ENCODE measurements at places on chromosomes 3 and 15.

- no peak for DNase-seq
Measured at GRCh38 chr15:50879016-50879617, 29.4 kb upstream of the AP4E1 start.

GRCh38 chr3:145383416-145383815 is 777.6 kb downstream of the PLOD2 start:
- no peak for DNase-seq

GRCh38 chr15:80489030-80489594 is 84.9 kb downstream of the ARNT2 start:
- DNase-seq = peak; percentile 92

DNA sequence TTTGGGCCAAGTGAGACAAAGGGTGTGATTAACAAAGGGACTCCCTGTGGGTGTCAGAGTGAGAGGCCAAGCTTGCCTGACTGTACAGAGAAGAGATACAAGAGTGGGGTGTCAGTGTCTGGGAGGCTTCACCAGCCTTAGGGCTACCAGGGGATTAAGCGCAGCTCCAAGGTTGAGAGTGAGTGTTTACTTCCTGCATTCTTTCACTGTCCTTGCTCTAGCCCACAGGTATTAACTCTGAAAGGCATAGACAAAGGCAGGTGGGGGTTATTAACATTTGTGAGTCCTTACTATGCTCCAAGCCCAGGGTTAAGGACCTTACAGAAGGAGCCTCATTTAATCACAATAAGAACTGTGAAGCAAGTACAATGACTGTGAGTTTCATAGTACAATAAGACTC is 107.6 kb downstream of the IL20RB start:
- no peak for DNase-seq

- no peak for DNase-seq
Measured at GRCh38 chr15:35243758-35244157, 158.7 kb upstream of the NANOGP8 start.

GRCh38 chr3:10981961-10982360 is 10.6 kb upstream of the SLC6A1 start:
- no peak for DNase-seq

GRCh38 chr3:67897351-67898336 is 243.2 kb upstream of the SUCLG2 start:
- DNase-seq = no peak

DNA sequence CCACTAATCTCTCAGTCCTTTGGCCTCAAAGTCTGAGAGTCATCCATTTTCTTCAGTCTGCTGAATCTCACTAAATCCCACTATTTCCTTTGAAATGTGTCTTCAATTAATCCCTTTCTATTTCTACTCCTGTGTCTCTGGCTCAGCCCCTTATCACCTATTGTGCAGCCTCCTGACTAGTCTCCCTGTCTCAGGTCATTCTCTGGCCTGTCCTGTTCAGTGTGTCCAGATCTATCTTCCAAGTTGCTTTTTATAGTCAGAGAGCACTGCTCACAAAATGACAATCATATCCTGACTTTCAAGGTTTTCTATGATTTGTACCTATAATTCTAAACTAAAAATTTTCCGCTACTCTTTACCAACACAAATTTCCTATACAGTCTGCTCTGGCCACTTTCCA is 7.6 kb downstream of the ROPN1 start:
- DNase-seq = no peak

GRCh38 chr3:1131166-1131565 is 38.3 kb downstream of the CNTN6 start:
- no peak for DNase-seq

GRCh38 chr3:46935989-46936558 is 40.5 kb downstream of the CCDC12 start:
- DNase-seq = no peak

- DNase-seq = peak; percentile 48
Measured at GRCh38 chr3:113436809-113437208, 4.5 kb downstream of the CFAP44 start.

DNA sequence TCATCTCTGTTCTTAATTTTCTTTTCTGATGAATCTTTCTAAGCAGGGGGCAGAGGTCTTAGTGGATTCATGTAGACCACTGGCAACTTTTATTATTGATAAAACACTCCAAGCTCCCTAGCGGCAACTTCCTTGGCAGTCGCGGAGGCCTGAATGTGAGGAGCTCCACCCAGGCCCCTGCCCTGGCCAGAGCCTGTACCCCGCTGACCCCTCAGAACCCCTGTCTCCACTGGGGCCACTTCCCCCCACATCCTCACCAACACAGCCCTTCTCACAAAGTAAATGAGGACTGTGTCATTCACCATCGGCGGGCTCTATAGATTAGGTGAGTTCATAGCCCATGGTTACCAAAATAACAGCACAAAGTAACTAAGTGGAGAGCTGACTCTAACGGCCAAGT is 111.6 kb downstream of the TPRA1 start:
- no peak for DNase-seq

DNA sequence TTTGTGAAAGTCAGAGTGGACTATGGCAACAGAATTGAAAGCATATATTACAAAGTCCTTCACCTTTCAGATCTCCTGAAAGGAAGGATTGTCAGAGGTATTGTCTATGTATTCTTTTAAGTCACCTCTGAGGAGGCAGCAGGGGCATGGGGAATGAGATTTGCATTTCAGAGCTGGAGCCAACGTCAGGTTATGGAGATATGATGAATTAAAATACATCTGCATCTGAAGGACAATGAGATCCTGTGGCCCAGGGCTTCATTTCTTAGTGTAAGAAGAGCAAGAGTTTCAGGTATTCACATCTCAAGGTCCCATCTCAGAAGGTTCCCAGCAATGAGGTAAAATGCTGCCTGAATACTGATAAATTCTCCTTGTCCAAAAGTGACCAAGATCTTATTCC is 695.8 kb downstream of the TUSC7 start:
- no peak for DNase-seq

GRCh38 chr15:83927704-83928391 is 273.9 kb downstream of the ADAMTSL3 start:
- DNase-seq = no peak

DNA sequence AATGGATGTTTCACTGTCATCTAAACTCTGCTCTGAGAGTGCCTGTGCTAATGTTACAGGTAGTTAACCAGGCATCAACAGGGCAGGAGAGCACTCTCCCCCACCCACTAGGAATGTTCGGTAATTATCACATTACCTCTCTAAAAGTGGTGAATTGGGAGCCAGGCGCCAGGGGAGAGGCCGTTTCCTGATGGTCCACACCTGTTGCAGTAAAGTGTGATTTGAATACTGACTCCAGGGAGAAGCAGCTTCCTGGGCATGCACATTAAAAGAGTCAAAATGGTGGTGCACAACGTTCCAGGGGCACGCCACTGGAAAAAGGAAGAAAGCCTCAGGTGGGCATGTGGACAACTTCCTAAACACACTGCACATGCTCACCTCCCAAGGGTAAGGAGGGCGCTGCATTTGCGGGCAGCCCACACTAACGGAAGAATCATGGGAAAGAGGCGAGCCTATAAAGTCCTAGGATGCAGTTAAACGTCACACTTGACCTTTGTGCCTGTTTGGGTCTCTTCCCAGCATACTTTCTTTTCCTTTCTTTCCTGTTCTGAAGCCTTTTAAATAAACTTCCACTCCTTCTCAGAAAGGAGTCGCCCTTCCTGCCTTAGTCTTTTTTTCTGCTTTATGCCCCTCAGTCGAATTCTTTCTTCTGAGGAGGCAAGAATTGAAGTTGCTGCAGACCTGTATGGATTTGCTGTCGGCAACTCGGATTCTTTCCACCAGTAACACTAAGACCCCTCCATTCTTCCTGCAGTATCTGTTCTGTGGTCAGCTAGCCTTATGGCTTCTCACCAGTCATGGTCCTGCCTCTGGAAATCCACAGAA is 28.9 kb upstream of the GPD1L start:
- DNase-seq = no peak

DNA sequence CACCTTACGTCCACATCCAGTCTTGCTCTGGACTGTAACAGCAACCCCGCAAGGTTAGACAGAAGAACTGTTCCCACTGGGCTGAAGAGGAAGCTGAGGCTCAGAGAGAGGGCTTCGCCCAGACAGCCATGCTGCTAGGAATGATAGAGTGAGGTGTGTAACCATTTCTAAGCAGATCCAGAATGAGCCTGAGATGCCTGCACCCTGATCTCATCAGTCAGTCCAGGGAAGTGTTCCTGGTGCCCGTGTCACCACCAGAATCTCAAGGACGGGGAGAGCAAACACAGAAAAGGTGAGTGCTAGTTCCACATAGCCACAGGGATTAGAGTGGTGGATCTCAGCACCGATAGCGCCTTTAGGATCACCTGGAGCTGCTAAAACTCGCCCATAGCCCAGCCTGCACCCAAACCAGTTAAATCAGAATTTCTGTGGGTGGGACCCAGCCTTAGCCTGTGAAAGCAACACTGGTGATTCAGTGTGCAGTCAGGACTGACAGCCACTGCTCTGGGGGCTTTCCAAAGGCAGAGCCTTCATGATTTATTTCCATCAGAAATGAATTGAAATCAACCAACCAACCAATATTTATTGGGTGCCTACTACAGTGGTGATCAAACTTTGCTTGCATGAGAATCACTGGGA is 12.3 kb downstream of the ISLR start:
- no peak for DNase-seq

GRCh38 chr3:184290331-184290730 is 8.7 kb upstream of the PSMD2 start:
- no peak for DNase-seq

DNA sequence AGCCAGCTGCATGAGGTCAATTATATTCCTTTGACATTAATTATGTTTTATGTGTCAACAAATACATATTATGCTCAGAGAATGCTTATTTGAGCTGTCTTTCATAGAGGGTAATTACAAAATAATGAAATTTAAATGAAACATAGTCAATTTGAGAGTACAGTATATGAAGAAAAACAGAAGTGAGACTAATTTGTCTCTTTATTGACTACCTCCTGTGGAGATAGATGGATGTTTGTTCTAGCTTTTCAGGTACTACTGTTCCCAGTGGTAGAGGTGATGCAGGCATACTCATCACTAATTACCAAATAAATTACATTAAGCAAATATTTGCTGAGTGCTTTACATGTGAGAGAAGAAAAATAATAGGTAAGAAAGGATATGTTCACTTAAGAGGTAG is 1129.6 kb downstream of the OTOL1 start:
- no peak for DNase-seq

- DNase-seq = no peak
Measured at GRCh38 chr3:127162947-127163645, 29.8 kb upstream of the PRR23E start.

GRCh38 chr15:65375871-65376607 is 1.8 kb downstream of the IGDCC3 start:
- no peak for DNase-seq

- DNase-seq = no peak
Measured at GRCh38 chr15:98900356-98900755, 107.2 kb downstream of the PGPEP1L start.

DNA sequence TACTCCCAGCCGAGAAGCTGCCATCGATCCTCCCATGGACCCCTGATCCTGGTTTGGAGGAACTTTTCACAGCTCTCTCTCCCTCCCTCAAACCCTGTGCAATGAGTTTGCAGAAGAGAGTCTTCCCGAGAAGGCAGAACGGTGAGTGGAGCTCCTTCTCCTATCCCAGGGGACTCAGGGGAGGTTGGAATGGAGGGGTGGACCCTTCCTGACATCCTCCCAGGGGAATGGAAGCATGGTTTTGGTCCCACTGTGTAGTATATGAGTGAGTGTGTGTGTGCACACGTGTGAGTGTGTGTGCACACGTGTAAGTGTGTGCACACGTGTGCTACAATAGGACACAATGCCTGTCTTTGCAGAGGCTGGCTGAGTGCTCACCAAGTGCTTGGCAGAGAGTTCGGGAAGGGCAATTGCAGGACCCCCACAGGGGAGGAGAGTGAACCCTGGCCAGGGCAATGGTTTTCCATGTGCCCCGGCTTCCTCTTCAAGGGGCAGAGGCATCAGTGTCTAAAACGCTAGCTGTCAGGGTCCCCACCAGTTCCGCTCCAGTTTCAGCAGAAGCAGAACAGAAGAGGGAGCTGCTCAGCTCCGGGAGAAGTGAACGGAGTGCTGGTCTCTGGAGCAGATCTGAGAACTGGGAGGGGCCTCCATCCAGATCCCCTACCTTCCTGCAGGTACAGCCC is 13.8 kb upstream of the IL16 start:
- no peak for DNase-seq

DNA sequence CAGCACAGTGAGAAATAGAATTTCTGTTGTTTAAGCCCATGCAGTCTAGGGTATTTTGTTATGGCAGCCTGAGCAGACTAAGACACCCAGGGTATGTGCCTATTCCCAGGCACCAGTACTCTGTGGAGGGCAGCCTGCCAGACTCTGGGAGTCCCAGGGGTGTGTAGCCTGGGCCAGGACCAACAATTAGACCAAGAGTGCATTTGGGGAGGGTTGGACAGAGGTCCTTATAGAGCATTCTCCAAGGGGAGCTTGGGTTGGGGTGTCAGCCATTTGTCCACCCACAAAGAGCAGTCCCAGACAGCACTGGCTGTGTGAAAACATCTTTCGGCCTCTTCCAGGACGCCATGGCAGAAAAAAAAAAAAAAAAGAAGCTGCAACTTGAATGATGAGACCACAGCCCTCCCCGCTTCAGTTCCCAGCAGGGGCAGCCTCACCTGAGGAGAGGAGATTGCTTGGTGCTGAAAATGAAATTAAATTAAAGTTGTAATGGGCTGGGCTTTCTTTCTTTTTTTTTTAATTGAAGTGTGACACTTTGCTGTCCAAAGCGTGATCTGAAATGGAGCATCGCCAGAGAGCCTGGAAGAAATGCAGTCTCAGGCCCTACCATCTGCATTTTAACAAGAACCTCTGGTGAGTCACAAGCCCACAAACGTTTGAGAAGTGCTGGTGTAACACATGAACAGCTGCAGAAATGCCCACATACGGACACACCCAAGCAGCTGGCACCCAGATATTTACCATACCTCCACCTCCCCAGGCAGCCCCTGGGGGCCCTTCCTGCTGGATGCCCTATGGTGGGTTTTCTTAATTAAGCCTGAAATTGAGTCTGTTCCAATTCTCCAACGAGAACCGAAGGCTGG is 21.3 kb upstream of the CAV3 start:
- DNase-seq = peak; percentile 25

DNA sequence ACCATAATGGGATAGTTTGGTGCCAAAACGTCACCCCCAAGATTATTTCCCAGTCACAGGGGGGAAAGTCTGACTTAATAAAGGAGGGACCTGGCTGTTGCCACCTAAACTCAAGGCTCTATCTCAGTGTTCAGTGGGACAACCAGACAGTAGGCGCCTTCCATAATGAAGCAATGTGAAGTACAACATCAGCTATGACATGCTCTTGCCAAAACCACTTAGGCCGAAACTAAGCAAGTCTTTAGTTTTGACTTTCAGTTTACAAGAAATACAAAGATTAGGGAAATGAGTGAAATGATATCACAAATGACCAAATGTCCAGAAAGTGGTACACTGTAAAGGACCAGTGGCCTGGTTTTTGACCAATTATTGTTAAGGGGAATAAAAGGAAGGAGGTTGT is 32.9 kb downstream of the SOX14 start:
- DNase-seq = no peak

DNA sequence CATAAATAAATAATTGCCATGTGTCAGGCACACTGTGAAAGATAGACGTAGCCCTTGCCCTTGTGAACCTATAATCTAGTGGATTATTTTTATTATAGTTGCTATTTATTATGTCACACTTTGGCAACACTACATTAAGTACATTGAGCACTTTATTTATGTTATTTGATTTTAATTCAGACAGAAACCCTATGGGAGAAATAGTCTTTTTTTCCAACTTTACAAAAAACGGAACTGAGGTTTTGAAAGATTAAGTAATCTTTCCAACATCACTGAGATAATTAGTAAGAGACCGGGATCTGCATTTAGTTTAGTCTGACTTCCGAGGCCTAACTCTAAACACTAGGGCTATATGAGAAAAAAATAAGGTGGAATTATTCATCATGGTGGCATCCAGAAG is 2.8 kb upstream of the FILIP1L start:
- DNase-seq = no peak

- DNase-seq = no peak
Measured at GRCh38 chr15:66102563-66103292, 150.8 kb downstream of the MEGF11 start.

All from stromal cell of bone marrow (primary cell).